OCI-LY7 (cell line): ENCODE measurements at places on chromosomes 16 and 17. TPM values are rescaled to one million over a fixed set of nuclear protein-coding genes. Genes with fewer than 3 reads are reported as not detected.

GRCh38 chr17:68771867-68772515 is 170.8 kb upstream of the FAM20A start:
- peak; percentile 80 for DNase-seq

DNA sequence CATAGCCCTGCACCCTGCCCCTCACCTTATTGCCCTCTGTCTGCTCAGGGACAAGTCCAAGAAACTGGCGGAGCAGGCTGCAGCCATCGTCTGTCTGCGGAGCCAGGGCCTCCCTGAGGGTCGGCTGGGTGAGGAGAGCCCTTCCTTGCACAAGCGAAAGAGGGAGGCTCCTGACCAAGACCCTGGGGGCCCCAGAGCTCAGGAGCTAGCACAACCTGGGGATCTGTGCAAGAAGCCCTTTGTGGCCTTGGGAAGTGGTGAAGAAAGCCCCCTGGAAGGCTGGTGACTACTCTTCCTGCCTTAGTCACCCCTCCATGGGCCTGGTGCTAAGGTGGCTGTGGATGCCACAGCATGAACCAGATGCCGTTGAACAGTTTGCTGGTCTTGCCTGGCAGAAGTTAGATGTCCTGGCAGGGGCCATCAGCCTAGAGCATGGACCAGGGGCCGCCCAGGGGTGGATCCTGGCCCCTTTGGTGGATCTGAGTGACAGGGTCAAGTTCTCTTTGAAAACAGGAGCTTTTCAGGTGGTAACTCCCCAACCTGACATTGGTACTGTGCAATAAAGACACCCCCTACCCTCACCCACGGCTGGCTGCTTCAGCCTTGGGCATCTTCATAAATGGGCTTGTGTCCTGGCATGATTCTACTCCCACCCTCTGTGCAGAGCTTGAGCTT is 6.3 kb upstream of the NFATC3 start:
- DNase-seq, result no peak

Gene GGT6
- not detected in 2 replicates for total RNA-seq

Gene TNP2
- total RNA-seq, result not detected in 2 replicates

DNA sequence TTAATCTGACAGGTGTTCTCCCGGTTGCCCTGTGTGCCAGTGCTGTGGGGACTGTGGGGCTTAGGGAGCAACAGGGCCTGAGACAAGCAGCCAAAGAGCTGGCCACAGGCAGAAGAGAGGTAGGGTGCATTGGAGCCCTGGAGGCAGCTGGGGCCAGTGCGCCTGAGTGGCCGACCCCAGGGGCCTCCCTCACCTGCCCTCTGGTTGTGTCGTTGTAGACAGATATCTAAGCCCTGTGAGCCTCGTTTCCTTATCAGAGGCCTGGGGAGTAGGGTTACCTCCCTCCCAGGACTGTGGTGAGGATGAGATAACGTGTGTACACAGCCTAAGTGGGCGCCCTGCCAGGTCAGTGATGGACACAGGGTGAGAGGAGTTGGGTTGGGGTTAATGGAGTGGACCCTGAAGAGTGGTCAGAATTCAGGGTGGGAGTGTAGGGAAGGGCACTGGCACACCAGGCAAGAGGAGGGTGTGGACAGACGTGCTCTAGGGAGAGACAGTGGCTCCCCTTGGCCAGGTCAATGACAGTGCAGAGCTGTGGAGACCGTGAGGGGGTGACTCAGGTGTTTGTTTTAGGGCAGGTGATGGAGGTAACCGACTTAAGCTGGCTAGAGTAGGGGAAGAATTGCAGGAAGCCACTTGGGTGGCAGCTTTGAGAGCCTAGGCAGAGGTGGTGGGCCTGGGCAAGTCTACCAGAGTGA is 3.4 kb downstream of the NARF start:
- DNase-seq, result no peak

DNA sequence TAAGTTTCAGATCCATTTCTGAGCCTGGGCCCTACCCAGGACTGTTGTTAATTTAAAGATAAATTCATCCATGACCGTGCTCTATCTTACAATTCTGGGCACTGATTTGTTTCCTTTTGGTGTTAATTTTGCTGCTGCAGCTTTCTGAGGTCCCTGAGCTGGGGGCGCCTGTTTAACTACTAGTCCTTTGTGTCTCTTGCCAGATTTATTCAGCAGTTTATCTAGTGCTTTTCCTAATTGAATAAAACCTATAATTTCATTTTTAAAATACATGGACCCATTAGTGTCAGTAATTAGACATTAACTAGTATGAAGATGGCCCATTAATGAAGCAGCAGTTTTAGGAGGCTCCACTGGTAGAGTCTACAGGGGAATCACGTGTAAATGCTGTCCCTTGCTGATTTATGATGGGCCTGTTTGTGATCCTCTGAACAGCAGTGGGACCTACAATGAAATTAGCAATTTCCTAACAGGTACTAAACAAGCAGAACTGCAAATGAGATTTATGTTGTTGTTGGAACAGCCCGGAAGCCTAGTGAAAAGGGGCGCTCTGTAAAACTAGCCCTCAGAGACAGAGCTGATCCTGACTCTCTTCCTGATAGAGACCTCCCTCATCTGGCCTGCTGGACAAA is 54.7 kb downstream of the HS3ST2 start:
- no peak for DNase-seq

Gene IL21R
- total RNA-seq, result 36.7 and 47.0 TPM in 2 replicates

Gene KRT39
- total RNA-seq, result not detected in 2 replicates

- peak; percentile 65 for DNase-seq
Measured at GRCh38 chr17:61574542-61575351, 16.3 kb downstream of the NACA2 start.

GRCh38 chr16:29719063-29719462 is 26.7 kb downstream of the C16orf54 start:
- no peak for DNase-seq

Gene SULT1A1
- 59.4 and 61.2 TPM in 2 replicates for total RNA-seq

DNA sequence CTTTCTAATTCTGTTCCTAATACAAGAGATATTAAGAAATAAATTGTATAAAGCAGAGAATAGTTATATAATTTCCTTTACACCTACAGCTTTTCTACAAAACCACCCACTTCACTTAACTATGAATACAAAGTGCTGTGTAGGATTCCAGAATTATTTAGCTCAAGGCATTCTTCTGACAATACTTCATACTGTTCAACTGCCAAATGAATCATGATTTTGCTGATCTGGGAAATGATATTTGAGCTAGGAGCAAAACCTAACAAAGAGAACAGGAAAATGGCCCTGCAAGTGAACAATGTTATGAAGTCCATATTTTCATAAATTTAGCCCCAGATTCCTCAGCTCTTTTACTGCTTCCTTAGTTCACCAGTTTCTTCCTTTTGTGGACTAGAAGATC is 12.9 kb downstream of the BBS2 start:
- no peak for DNase-seq

GRCh38 chr17:5354886-5355415 is 64.5 kb downstream of the NUP88 start:
- no peak for DNase-seq

- DNase-seq, result no peak
Measured at GRCh38 chr17:21269394-21269793, 15.1 kb upstream of the MAP2K3 start.

GRCh38 chr17:74865504-74866197 is 6.0 kb upstream of the GRIN2C start:
- peak; percentile 61 for DNase-seq

Gene ATF7IP2
- total RNA-seq, result 34.5 and 46.8 TPM in 2 replicates

Gene MRPL27
- 63.9 and 68.8 TPM in 2 replicates for total RNA-seq

DNA sequence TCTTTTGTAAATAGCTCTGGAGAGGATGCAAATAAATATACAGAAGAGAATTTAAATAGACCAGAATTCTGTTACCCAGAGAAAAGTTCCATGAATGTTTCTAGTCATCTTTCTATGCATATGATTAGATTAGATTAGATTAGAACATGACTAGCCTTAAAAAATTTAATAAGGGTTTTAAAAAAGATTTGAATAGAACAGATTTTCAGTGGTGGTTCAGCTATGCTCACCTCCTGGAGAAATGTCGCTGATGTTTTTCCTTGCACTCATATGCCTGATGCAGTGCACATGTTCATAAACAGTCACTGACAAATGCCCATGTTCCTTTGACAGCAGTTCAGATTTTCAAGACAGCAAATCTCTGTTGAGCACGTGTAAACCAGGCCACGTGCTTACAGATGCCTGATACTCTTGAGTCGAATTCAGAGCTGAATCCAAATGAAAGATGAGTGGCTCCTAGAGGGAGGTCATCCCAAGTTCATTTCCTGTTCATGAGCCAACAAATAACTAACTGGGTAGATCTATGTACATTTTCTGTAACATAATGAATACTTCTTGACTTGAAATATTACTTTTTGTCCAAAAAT is 19.9 kb upstream of the RAB11FIP4 start:
- DNase-seq, result no peak

DNA sequence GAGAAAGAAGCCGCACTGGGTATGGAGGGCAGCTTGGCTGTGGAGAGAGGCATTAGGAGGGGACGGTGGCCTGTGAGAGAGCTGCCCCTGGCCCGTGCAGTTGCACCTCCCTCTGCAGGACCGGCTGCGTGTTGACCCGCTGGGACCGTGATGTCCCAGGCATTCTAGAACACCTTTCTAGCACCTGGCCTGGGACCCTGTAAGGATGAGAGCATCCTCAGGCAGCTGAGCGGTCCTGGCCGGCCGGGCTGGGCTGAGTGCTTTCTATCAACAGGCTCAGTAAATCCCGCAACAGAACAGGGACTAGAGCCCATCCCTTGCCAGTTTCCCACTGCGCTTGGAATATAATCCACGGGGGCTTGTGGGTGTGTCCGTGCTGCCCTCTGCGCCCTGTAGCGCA is 14.7 kb downstream of the TBC1D24 start:
- DNase-seq, result no peak

GRCh38 chr16:84703681-84704080 is 3.9 kb downstream of the USP10 start:
- DNase-seq, result no peak

Gene PRAC1
- total RNA-seq, result not detected in 2 replicates

Gene DNAJA2
- 50.4 and 61.6 TPM in 2 replicates for total RNA-seq

- no peak for DNase-seq
Measured at GRCh38 chr16:19861133-19861532, 23.5 kb downstream of the GPRC5B start.

Gene G6PC1
- 1.9 and 2.6 TPM in 2 replicates for total RNA-seq

GRCh38 chr16:51031598-51031997 is 119.5 kb downstream of the SALL1 start:
- no peak for DNase-seq

GRCh38 chr16:3085868-3086595 is 13.1 kb downstream of the ZSCAN10 start:
- no peak for DNase-seq

Gene CA7
- total RNA-seq, result not detected in 2 replicates

Gene SDR42E1
- 0.53 and 0.65 TPM in 2 replicates for total RNA-seq

Gene CLEC3A
- not detected in 2 replicates for total RNA-seq

GRCh38 chr16:8217201-8217600 is 373.1 kb downstream of the TMEM114 start:
- no peak for DNase-seq

DNA sequence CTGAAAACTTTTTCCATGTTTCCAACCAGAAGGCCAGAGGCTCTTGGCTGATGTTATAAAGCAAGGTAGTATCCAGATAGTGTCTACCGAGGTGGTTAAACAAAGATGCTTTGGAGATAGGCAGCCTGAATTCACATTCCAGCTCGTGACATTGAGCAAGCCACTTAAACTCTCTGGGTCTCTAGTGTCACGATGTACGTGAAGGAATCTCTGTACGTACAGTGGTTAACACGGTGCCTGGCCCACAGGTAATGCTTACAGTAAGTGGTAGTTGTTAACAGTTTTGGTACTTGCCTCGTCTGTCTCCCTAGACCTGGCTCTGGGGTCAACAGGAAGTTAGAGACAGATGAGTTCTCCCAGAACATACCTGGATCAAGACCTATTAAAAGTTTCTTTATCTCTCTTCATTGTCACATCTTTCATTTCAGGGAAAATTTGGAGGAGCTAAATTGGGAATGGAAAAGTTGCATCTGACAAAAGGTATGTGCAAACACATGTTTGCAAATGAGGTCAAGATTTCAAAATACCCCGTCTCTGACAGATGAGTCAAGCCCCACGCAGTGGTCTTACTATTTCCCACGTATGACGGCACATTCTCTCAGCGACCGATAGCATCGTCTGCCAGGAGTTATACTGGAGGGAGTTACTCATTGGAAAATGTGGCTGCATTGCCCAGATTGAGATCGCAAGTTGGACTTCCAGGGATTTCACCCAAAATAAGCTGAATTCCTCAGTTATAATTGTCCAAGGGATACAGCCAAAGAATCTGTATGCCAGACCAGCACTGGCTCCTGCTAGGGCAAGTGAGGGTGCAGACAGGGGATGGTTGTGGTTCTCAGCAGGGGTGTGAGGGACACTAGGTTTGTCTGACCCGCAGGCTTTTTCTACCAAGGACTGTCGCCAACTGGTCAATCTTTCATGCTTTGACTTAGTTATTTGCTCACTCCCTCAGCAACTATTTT is 18.9 kb upstream of the MYH10 start:
- no peak for DNase-seq

GRCh38 chr16:11302977-11303376 is 21.8 kb upstream of the PRM1 start:
- DNase-seq, result no peak

DNA sequence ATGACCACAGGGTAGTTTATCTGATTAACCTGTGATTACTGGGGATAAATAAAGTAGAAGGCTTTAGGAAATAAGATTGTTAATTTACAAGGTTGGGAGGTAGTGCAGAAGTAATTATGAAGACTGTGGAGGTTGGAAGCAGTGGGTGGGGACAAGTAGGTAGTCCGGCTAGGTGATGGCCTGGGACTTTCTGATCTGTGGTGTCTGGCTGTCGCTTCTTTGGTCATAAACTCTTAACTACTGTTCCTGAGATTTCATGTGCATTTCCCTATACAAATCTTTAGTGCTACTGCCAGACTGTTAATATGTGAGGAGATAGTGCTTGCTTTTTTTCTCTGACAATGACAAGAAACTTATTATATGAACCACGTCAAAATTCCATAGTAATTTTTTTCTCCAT is 19.5 kb upstream of the HNF1B start:
- DNase-seq, result no peak

Gene MYADML2
- not detected in 2 replicates for total RNA-seq

DNA sequence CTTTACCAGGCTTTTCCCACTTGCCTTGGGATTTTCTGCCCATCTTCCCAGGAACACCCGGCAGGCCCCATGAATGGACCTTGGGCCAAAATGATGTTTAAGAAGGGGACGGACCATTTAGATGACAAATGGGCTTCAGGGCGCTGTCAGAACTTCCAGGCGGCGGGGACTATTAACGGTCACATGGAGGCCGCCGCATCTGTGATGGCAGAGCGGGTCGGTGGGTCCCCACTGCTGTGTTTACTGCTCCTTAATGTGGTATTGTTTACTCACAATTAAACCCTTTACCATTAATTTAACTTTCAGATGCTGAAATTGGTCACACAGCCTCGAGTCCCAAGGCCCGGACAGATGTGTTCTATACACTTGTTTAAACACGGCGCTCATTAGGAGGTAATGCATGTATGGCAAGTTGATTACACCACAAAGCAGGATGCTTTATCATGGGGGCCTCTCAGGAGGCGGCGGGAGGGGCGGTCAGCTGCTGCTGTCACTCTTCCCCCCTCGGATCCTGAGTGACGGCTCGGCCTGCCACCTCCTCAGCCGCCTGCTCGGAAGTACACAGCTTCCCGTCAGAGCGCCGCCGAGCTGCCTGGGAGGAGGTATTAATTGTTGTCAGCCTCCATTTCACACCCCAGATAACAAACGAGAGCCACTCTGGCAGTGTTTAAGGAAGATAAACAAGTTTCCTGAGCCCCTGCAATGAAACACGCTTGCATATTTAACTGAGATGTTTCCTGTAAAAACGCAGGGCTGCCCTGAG is 83.9 kb upstream of the IRX3 start:
- DNase-seq, result no peak

- no peak for DNase-seq
Measured at GRCh38 chr17:19253112-19253511, 15.9 kb downstream of the EPN2 start.
